ENCODE measurements at places on chromosomes 3 and 15.
A peak's percentile ranks its signal among the peaks of the same experiment; 100 is the strongest.

DNA sequence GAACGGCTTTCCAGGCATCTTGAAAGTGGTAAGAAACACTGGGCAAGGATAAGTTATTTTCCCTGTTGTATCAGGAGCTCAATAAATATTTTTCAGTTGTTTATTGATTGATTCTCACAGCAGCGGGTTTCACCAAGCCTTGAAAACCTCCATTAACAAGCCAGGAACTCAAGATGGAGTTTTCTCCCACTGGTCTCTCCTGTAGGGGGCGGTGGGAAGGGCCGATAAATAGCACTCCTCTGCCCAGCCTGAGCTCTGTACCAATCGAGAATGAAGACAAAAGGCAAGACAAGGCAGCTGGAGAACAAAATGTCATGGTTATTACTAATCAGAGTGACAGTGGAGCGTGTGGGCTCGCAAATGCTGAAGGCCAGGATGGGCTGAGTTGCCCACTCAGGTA lies 7.4 kb downstream of the HRH1 start:
- DNase-seq: no peak

- peak; percentile 34 for DNase-seq
Measured at GRCh38 chr3:143081844-143082778, 37.5 kb upstream of the CHST2 start.

DNA sequence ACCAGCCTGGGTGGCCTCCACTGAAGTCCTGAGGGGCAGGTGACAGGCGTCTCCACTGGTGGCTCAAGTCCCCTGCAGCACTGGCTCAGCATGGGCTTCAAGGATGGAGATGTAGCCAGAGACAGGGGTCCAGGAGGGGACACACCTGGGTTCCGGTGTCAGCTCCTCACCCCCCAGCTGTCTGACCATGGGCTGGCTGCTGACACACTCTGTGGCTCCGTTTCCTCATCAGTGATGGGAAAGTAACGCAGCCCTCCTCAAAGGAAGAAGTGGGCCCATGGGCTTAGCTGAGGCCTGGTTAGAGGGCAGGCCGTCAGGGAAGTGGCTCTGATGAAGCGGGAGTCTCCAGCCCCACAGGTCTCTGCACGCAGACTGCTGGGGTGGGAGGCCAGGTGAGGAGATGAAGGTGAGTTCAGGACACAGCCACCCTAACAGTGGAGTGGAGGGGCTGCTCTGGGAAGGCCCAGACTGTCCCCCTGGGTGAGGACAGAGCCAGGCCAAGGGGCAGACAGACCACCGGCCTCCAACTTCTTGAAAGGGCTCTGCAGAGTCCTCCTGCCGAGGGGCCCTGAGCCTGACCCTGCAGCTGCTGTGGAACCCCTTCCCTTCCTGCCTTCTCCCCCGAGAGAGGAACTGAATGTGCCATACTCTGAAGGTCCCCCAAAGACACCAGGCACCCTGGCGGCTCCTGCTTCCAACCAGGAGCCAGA lies 24.0 kb downstream of the PSTPIP1 start:
- DNase-seq: no peak

DNA sequence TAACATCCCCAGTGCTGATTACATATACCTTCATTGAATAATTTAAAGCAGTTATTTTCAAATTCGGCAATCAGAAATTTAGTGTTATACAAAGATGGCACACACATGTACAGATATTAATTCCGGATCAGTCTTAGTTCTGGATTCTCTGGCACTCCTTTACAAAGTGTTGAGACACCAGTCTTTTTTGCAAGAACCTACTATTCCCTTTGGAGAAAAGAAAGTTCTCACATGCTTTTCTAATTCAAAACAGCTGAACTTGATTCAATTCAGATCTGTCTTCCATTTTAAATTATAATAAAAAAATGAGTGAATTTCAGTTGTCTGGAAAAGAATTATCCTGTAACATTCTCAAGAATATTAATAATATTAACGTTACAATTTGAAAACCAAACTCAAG lies 20.4 kb downstream of the CCDC191 start:
- DNase-seq: no peak

GRCh38 chr15:70580958-70581357 lies 182.4 kb downstream of the UACA start:
- DNase-seq: peak; percentile 47

GRCh38 chr15:101807345-101807945 lies 4.1 kb downstream of the OR4F6 start:
- peak; percentile 5 for DNase-seq

DNA sequence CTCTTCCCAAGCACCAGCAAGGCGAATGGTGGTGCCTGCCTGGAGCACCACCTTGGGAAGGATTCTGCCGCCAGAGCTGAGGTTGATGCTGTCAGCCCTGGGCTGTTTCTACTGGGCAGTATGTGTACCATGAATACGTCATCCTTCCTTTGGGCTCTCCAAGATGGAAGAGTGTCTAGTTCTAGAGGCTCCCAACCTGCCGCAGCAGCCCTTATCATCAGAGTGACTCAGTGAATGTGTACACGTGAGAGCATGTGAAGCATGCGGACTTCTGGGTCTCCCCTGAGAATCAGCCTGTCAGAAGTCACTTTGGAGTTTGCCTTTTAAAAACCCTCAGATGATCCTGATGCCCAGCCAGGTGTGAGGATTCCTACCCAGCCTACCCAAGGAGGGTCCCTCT lies 20.9 kb downstream of the PLA2G4D start:
- no peak for DNase-seq

- no peak for DNase-seq
Measured at GRCh38 chr3:194407423-194407822, 8.4 kb upstream of the GP5 start.

GRCh38 chr3:124121379-124122312 lies 129.7 kb upstream of the ROPN1 start:
- DNase-seq: no peak

DNA sequence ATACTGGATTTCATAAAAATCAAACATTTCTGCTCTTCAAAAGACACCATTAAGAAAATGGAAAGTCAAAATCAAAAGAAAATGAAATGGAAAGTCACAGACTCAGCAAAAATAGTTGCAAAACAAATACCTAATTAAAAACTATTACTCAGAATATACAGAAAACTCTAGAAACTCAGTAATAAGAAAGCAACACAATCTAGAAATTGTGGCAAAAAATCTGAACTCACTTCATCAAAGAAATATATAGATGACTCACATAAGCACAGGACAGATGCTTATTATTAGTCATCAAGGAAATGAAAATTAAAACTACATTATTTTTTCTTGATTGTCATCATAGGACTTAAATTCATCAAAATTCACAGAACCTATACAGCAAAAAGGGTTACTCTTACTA lies 430.0 kb downstream of the SHQ1 start:
- no peak for DNase-seq

- DNase-seq: no peak
Measured at GRCh38 chr3:38487323-38487722, 8.8 kb upstream of the EXOG start.

DNA sequence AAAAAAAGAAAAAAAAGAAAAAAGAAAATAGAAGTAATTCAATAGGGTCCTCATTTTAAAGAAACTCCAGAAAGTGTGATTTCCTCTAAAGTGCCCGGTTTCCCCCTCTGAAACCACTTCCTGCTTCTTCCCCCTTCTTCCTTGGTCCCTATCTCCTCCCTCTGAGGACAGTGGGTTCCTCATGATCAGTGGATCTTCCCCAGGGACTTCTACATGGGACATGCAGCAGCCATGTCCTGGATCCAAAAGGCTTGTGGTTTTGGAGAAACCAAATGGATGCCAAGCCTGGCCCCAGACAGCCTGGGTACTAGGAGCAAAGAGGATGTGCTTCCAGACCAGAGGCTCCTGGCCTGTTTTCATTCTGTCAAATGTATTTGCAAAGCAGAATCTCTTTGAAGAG lies 26.6 kb upstream of the SMAD6 start:
- peak; percentile 69 for DNase-seq

DNA sequence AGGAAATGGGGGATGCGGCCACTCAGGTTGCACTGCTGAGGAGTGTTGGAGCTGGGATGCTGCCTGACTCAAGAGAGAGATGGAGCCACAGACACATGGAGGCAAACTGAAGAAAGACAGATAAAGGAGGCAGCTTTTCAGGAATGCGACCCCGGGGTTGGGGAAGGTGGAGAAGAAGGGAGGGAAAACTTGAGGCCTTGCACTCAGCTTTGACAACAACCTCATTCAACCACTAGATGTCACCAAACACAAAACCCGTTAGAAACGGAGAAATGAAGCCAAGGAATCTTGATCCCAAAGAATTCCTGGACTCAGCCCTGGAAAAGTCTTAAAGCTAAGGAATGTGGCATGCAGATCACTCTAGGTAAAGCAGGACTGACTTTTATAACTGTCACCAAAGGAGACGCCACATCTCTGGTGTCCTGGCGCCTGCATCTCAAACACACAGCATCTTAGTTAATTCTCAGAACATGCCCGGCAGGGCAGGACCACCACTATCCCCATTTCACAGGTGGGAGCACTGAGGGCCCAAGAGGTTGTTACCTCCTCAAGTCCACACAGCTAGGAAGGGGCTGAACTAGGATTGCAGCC lies 59.6 kb upstream of the LMCD1 start:
- peak; percentile 32 for DNase-seq

- DNase-seq: no peak
Measured at GRCh38 chr3:140091143-140091542, 156.2 kb downstream of the CLSTN2 start.
